ENCODE measurements at places on chromosomes 13 and 19.

DNA sequence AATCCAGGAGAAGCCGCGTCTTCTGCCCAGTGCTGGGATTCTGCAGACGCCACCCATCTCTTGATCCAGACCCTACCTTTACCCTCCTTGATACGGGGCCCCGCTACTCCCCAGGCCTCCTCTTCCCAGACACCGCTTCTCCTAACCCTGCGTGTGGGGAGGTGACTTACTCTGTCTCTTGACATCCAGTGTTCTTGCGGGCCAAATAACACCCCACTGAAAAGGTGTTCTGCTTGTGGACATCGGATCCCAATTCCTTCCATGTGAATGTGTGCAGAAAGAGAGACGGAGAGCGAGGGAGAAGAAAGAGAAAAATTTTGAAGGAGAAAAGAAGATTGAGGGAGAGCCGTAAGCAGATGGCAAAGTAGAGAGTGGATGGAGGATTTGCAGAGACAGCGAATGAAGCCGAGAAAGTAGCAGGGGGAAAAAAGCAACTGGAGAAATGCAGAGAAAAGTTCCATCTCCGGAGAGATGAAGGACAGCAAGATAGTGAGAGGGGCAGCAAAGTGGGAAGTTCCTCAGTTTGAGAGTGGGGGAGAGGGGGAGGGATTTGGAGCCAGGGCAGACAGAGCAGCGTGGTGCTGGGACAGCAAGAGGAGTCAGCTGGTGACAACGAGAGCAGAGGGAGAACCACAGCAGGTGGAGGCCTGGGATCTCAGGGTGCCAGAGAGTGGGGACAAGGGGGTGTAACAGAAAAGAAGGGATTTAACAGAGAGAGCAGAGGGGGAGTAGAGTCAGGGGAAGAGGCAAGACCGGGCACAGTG lies 814 bp downstream of the ZNF480 start:
- peak; percentile 8 for DNase-seq

DNA sequence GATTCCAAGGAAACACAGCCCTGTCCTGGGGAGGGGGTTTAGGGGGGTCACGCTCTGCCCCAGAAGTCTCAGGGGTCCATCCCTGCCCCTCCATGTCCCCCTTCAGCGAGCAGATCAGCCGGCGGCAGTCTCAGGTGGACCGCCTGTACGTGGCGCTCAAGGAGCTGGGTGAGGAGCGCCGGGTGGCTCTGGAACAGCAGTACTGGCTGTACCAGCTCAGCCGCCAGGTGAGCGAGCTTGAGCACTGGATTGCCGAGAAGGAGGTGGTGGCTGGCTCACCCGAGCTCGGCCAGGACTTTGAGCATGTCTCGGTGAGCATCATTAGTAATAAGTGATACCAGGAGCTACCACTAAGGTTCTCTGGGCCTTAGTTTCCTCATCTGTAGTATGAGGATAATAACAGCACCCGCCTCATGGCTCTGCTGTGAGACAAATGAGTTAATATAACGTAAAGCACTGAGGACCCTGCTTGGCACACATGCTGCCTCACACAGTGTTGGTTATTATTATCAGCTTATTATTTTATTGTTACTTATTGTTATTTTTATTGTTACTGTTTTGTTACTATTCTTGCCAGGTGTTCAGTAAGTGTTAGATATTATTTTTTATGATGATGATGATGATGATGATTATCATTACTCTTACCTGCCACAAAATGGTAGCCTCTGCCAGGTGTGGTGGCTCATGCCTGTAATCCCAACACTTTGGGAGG lies 20.5 kb upstream of the SHKBP1 start:
- DNase-seq: no peak

DNA sequence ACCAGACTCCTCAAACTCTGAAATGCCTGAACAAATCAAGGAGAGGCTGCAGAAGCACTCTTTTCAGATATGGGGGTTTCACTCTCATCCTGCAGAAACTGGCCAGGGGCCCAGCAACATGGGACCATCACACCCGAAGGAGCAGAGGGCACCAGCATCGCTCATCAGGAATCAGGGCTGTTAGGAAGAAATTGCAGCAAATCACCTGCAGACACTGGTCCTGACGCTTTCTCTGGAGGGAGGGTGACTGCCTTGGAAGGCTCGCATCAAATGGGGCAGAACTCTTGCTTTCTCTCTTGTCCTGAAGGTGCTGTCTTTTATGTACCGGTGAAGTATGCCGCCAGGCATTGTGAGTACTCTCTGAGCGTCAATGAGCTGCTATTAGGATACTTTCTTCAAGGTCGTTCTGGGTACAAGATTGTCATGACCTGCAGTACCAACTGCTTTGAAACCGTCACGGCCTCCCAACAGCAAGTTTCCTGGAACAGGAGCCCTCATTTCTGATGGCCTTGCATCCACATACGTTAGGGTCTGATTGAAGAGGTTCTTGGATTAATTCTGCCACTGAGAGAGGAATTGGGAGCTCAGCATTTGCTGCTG lies 155.7 kb upstream of the SOX1 start:
- no peak for DNase-seq

GRCh38 chr19:33350538-33351309 lies 22.8 kb upstream of the CEBPG start:
- no peak for DNase-seq

DNA sequence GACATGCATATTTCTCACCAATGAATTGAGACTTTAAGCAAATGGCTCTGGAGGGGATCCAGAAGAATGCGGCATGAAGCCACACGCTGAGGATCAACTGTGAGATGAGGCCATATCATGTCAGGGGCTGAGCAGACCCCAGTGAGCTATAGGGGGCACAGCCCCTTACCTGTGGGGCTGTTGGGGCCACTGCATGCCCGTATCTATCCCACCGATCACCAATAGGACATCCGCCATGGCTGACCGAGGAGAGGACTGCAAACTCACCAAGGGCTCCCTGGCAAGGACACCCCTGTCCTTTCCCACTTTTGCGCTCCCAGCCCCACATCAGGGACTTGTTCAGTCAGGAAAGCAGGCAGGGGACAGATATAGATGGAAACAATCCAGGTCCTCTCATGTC lies 78.0 kb downstream of the SERP2 start:
- no peak for DNase-seq

Data from A673 (cell line).